Mesothelial cell of epicardium (in vitro differentiated cells): ENCODE measurements at places on chromosomes 3 and 15. TPM values are rescaled to one million over a fixed set of nuclear protein-coding genes. Genes with fewer than 3 reads are reported as not detected.

Gene HOMER2
- total RNA-seq, result 12.5 to 15.9 TPM (median 12.8 TPM) in 3 replicates

Gene UPK1B
- 0.22 to 0.47 TPM in 2 of 3 replicates, not detected in the other for total RNA-seq

DNA sequence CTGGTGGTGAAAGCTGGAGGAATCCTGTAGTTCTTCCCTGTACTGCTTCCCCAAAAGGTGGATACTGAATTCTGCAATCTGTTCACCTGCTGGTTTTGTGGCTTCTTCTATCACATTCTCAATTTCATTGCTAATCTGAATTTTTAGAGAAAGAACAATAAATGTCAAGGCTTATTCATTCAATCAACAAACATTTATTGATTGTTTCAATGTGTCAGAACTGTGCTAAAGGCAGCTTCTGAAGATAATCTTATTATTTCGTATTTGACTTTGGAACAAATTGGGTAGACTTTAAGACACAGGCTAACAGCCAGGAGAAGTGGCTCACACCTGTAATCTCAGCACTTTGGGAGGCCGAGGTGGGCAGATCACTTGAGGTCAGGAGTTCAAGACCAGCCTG, 46.8 kb downstream of the IMPG2 start:
- H3K4me1 ChIP-seq, result peaks cover 6% of the 10 kb centered on the region
- H3K4me3 ChIP-seq, result no peak overlapping the region
- H3K27ac ChIP-seq, result no peak overlapping the region
- H3K27me3 ChIP-seq, result no peaks in the 10 kb centered on the region

GRCh38 chr3:45497963-45498362, 96.6 kb upstream of the LIMD1 start:
- peak overlapping the region; percentile 5 for H3K27ac ChIP-seq
- DNase-seq, result no peak
- H3K27me3 ChIP-seq, result no peaks in the 10 kb centered on the region
- no peaks in the 10 kb centered on the region for H3K4me1 ChIP-seq

GRCh38 chr3:125512135-125512920, 7.7 kb downstream of the SNX4 start:
- H3K4me1 ChIP-seq, result peaks cover 16% of the 10 kb centered on the region
- no peak for DNase-seq
- peak overlapping the region; percentile 31 for H3K27ac ChIP-seq
- H3K27me3 ChIP-seq, result no peaks in the 10 kb centered on the region
- no peak overlapping the region for H3K4me3 ChIP-seq

- peaks cover 57% of the 10 kb centered on the region for H3K4me1 ChIP-seq
- DNase-seq, result no peak
- no peaks in the 10 kb centered on the region for H3K36me3 ChIP-seq
- H3K4me3 ChIP-seq, result no peak overlapping the region
- no peaks in the 10 kb centered on the region for H3K27me3 ChIP-seq
Observed at GRCh38 chr3:9137676-9138075, 111.8 kb downstream of the SRGAP3 start.
